ENCODE measurements at places on chromosomes 12 and 14.

DNA sequence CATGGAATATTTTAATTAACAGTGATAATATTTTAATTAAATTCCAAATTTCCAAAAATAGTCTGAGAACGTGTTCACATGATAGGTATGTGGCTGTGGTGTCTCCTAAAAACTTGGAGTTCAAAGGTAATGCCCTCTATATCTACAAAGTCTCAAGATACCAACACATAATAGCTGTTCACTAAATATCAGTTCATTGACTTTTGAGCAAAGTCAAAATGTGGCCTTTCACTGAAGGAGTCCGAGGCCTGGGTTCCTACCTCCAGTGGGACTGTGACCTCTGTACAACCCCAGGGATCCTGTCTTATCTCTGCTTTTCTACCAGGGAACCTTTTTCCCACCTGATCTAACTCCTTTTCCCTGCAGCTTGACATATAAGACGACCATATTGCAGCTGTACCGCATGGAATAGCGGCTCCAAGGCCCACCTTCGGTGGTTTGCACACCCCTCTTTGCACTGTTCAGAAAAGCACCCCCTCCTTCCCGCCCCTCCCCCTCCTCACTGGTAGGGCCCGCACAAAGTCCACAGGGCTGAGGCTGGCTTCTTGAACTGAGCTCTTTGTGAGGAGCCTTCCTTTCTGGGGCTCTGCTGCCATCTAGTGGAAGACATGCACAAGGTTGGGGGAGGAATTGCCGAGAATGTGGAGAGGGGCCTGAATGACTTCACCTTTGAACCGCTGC is 3.1 kb downstream of the CCND2 start:
- peak; percentile 87 for DNase-seq

DNA sequence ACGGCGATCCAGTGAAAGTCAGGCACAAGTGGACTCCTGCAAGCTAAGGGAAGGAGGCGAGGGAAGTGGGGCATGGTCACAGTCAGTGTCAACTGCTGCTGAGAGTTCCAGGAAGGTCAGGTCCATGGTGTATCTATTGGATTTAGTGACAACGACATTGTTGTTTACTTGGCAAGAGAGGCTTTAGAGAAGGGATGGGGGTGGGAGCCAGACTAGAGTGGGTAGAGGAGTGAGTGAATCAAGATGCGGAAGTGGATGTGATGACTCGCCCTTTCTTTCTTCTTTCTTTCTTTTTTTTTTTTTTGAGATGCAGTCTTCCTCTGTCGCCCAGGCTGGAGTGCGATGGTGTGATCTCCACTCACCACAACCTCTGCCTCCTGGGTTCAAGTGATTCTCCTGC is 12.5 kb downstream of the P2RX7 start:
- DNase-seq, result no peak

- DNase-seq, result no peak
Measured at GRCh38 chr14:100855256-100855930, 29.5 kb downstream of the MEG3 start.

GRCh38 chr12:10354502-10354901 is 35.3 kb downstream of the KLRK1 start:
- no peak for DNase-seq

DNA sequence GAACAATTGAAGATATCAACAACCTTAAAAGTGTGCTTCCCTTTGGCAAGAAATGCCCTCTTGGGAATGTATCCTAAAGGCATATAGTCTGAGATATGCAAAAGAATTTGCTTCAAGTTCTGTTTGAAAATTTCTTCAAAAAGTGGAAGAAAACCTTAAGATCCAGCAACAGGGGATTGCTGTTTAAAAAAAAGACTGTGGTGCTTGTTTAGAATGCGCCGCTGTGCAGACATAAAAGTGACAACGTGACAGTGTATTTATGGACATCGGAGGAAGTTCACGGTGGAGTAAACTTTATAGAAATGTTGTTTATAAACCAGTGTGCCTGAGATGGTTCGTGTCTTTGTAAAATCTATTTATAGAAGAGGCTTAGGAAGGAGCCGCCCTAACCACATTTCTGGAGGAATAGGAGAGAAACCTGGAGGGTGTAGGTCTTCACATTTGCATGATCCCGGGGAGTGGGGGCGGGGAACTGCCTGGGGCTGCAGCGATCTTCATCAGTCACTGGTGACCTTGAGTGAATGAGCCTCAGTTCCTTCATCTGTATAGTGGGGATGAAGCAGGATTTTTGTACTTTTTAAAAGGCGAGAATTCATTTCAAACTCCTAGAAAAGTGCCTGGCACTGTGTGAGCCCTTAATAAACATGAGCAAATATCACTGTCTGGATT is 27.5 kb downstream of the ADGRD1 start:
- DNase-seq, result no peak

GRCh38 chr12:68480526-68480925 is 130.2 kb upstream of the RAP1B start:
- DNase-seq, result no peak

GRCh38 chr12:54398995-54399793 is 14.7 kb upstream of the ZNF385A start:
- peak; percentile 90 for DNase-seq

Data from activated gamma-delta T cell treated with Interleukin-2 at 50 U/mL for 16 hours (primary cell).